Activated CD8-positive, alpha-beta memory T cell treated with anti-CD3 and anti-CD28 coated beads for 48 hours (primary cell): ENCODE measurements at places on chromosomes 3 and 15.

DNA sequence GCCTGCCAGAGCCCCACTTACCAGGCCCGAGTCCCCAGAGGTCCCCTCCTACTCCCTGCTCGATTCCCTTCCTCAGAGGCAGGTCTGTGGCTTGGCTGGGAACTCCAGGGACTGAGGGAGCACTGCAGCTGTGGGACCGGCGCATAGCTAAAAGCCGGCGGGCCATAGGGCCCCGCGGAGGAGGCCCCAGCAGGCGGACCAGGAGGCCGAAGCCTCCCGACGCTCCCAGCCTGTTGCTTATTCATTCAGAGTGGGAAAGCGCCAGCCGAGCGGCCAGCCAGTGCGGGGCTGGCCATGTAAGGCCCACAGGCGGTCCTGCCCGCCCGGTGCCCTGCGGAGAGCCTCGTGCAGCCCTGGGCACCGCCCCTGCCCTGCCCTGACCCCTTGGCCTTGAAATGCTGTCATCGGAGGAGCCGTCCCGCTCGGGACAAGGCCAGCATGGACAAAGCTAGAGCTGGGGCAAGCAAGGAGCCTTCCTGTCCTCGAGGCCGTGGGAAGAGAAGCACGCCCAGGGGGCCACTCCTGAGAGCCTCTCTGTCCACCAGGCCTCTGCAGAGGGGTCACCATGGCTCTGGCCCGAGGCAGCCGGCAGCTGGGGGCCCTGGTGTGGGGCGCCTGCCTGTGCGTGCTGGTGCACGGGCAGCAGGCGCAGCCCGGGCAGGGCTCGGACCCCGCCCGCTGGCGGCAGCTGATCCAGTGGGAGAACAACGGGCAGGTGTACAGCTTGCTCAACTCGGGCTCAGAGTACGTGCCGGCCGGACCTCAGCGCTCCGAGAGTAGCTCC lies at the start of gene LOXL1:
Gene LOXL1 (plus strand): TSS at position 244 of the 784 bp plus-strand sequence. CDS start 322 bp downstream, at position 566.
- DNase-seq = no peak

DNA sequence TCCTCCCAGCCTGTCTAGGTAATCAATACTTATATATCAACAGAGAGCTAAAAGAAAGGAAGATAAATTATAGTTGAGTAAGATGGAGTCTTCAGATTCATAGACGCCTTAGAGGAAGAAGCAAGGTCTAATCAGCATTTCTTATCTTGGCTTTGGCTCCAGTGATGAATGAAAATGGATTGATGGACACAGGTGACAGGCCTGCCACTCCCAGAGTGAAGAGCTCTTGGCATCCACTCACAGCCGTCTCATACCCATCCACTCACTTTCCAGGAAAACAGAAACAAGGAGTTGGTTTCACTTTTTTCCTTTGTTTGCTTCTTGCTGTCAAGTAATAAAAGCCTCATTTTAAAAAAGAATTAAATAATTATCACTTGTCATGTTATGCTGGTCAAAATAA lies 168.2 kb downstream of the MFSD1 start:
- DNase-seq = no peak

DNA sequence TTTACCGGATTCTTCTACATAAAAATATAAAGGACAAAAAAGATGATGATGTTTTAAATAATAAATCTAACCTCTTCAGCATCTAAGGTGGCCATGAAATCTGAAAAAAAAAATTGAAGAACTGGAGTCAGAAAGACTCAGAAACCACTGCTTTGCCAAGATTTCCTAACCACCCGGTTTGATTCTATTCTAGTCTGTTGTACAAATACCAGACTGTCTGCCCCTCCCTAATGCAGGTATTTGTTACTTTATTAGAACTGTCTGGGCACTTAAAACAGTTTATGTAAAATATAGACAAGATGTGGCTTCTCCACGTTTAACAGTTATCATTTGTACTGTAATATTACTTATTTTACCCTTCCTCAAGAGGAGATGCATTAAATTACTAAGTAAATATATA lies 48.8 kb downstream of the UACA start:
- DNase-seq = no peak

DNA sequence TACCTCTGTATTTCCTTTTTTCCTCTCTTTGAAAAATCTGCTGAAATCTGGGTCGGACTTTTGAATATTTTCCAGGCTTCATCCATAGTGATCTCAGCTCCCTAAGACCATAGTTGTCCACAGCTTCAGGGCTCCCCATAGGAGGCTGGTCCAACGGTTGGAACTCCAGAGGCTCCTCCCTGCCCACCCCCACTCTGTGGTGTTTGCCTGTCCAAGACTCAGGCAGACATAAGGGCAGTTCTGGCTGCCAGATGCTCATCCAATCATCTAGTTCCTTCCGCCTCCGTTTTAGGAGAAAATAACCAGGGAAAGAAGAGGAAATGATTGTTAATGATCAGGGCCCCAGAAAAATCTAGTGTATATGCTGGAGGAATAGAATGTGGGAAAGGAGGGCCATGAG lies 27.9 kb upstream of the PRTG start:
- DNase-seq = no peak

DNA sequence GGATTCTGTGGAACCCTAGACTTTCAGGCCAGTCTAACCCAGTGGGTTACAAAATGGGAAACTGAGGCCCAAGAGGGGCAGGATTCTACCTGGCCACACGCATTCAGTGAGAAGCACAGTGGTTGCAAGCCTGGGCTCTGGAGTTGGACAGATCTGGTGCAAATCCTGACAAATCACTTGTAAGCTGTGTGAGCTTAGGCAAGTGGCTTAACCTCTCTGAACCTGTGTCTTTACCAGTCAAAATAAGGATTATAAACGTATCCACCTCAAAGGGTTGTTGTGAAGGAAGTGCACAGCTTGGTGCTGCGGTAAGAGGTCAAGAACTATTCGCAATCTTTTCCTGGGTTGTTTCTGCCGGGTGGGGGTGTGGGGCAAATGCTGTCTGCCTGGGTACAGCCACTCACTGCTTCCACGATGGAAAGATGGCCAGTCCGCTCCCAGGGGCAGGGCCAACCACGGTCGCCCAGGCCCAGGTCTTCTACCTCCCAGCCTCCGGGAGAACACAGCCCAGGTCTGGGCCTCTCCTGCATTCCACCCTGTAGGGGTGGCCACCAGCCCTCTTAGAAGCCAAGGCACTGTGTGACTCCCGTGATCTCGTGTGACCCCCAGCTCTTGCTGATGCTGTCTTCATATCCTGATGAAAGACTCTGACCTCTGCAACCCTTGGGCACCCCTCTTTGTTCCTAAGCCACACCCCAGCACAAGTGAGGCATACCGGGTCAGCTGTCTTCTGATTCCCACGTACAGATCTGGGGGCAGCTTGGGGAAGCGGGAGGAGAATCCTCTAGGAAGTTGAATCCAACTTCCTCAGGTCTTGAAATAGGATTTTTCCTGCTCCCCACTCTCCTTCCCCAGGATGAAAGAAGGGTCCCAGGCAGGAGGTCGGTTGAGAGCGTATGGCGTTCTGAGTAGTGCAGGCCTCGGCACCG lies 1.5 kb downstream of the CHRNA3 start:
- DNase-seq = no peak

- DNase-seq = no peak
Observed at GRCh38 chr3:42035816-42036482, 55.2 kb upstream of the TRAK1 start.

DNA sequence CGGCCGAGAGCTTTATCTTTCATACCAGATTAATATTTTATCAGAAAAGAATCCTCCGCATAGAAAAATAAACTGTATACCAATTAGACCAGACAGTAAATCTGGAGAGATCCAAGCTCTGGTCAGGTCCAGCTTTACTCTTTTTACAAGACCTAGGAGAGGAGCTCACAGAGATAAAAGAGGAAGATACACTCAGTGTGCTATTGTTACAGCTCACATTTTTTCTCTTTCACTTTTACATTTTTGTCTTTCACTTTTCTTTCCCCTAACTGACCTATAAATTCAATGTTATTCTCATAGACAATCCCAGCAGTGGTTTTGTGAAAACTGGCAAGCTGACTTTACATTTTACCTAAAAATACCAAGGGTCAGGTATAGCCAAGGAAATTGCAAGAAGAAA lies 55.8 kb downstream of the GUCA1C start:
- no peak for DNase-seq

DNA sequence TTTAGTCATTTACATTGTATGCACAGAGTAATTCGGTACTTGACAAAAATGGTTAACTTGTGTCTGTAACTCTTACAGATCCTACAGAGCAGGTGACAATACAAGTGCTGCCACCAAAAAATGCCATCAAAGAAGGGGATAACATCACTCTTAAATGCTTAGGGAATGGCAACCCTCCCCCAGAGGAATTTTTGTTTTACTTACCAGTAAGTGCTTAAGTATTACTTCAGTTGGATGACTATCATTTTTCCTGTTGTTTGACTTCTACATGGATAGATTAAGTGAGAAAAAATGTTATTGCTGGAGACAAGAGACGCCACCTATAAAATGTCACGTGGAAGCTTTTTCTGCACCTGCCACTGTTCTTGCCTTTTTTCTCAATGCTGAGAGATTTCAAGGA lies 173.2 kb downstream of the ALCAM start:
- no peak for DNase-seq

DNA sequence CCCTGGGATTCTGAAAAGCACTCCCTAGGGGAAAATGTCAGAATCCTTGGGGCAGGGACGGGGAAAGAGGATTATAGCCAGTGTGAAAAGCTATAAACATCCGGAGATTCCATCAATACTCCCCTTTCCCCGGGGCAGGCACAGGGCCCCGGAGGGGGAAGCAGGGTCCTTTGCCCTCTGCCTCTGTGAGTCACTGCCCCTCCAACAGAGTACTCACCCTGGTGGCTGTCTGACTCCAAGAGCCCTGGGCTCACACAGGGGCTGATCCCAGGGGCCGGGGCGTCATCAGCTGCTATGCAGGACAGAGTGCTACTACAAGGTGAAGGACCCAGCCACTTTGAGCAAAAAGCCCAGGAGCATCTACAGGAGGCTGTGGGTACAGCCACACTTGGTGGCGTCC lies 133.0 kb upstream of the PRR20G start:
- no peak for DNase-seq

DNA sequence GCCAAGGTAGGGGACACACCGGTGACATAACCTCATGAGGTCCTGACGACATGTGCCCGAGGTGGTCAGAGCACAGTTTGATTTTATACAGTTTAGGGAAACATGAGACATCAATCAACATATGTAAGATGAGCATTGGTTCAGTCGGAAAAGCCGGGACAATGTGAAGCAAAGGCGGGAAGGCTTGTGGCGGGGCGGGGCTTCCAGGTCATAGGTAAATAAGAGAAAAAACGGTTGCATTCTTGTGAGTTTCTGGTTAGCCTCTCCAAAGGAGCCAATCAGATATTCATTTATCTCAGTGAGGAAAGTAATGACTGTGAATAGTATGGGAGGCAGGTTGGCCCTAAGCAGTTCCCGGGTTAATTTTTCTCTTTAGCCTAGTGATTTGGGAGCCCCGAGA lies 271.7 kb upstream of the ATP10A start:
- DNase-seq = no peak

DNA sequence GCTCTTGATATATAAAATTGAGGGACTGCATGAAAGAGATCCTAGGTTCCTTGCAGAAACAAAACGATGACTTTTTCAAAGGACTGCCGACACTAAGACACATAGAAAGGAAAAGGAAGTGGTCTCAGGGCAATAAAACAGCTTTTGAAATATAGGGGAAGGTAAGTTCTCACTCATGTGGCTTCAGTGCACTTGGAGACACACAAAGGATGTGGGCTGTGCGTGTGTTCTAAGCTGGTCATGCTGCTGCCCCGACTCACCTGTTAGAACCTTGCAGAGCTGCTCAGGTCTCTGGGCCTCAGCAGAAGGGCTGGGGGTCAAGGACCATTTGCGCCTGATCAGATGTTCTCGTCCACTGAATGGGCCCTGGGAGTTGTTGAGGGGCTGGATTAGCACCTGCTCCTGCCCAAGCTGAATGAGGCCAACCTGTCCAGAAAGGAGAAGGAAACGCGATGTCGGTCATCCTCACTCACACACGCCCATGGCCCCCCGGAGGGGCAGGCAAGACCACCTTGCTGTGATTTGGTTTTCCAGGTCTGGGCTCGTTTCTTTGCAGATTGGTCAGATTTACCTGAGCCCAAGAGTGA lies 11.1 kb downstream of the ADAMTS17 start:
- no peak for DNase-seq

DNA sequence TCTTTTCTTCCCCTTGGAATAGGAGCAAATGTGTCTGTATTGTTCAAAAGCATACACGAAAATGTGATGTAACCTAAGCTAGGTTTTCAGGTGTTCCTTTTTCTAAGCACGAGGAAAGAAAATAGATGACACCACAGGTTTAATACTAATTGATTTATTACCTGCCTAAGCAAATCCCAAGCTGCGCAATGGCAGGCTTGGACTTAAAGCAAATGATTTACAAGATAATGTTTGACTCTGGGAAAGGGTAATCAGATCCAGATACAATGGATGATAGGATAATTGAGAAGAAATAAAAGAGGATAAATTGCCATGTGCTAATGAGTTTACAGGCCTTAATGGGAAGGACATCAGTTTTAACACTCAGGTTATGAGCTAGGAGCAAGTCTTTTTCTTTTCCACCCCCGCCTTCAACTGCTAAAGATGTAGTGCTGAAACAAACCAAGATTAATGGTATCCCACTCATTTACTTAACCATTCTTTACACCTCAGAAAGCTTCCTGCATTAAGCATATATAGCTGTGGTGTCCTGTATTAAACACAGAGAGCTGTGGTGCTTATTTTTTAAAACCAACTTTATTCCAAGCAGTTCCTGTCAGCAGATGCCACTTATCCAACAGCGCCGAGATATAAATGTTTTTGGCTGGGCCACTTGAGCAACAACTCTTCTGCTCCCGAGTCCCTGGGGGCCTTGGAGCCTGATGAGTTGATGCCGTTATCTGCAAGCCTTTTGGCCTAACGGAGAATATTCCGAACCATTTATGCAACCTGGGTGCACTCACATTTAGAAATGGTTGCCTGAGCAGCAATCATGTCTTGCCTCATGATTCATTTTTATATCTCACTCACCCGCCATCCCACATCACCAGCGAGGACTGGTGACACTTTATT lies 205.5 kb downstream of the MECOM start:
- DNase-seq = no peak

DNA sequence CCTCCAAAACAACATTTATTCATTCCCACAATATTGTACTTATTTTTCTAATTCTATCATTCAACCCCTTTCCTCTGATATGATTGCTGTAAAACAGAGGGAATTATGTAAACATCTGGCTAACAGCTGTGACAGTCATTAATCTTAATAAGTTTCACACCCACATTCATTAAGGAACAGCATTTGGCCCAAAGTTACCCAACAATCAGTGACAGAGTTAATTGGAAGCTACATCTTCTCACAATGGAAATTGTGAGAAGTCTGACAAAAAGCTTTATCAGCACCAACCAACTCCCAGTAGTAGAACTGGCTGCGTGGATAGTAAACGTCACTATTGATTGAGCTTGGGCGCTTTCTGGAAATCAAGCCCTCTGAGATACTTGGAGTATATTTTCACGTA lies 165.8 kb upstream of the SLC24A5 start:
- no peak for DNase-seq

DNA sequence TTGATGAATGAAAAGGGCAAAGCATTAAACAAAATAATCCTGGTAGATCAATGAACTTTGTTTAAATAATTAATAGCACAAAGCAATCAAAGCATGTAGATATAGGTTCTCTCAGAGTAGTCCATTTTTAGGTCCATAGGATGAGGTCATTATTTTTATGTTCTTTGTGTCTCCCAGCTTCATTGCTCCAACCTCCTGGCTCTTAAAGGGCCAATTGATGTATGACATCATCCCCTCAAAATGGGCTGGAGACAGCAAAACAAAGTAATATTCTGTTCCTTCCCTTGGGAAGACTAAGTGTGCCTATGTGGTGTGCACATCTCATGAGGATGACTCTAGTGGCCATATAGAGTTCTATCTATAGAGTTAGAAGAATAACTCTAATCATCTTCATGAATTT lies 49.5 kb downstream of the HMG20A start:
- DNase-seq = no peak

- DNase-seq = no peak
Observed at GRCh38 chr3:48208076-48208475, 15.2 kb upstream of the CAMP start.
